Nephron progenitor cell (in vitro differentiated cells): ENCODE measurements at places on chromosomes 13 and 19.

- no peak for DNase-seq
These were observed 279.5 kb upstream of the PCDH20 start for GRCh38 chr13:61695147-61695546.

DNA sequence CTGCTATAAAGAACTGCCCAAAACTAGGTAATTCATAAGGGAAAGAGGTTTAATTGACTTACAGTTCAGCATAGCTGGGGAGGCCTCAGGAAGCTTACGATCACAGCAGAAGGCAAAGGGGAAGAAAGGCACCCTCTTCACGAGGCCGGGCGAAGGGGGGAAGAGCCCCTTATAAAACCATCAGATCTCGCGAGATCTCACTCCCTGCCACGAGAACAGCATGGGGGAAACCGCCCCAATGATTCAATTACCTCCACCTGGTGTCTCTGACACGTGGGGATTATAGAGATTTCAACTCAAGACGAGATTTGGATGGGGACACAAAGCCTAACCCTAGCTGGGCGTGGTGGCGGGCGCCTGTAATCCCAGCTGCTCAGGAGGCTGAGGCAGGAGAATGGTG, 42.8 kb downstream of the SLC6A16 start:
- no peak for DNase-seq

DNA sequence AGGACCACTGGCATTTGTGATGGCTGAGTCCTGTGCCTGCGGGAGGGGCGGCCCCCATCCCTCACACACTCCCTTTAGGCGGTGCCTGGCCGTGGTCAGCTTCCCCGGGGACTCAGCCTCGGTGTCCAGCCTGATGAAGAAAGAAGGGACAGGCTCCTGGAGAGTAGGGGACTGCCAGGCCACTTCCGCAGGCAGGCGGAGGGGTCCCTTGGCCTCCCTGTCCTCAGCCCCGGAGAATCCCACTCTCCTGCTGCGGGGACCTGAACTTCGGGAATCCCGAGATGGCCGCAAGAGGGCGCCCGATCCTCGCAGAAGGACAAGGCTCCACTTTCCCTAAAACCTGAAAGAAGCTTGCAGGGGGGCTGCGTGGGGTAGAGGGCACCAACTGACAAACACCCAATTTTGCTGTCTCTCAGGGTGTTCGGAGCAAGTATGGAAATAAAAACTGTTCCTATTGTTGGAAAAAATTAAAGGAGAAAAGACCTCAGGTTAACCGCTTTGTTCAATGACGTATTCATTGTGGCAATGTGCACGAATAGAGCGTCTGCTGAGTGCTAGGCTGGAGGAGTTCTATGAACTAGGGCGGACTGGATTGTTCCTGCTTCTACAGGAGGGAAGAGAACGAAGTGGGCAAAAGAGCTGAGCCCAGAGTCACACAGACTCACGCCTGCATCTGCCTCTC, 297.3 kb downstream of the ZNF536 start:
- peak; percentile 91 for DNase-seq

DNA sequence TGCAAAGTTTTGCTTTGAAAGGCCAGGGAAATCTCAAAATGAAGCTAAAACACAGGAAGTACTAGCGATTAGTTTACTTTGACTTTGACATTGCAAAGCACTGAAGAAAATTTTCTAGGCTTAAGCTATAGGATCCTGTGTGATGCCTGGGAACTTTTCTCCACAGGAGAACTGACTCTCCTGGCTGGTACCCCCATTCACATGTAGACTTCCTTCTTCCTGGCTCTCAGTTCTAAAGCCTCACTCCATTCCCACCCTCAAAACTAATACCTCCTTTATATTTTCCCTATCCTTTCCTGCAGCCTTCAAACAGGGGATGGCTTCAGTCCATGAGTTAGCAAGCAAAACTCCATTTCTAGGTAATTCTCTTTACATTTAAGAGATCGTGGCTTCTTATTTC, 189.5 kb downstream of the SLITRK1 start:
- no peak for DNase-seq

GRCh38 chr19:46950526-46951170, 69.0 kb upstream of the NPAS1 start:
- no peak for DNase-seq

GRCh38 chr13:45303026-45303425, 38.0 kb downstream of the TPT1 start:
- DNase-seq = no peak

- DNase-seq = no peak
These were observed 1.0 kb upstream of the PLK5 start for GRCh38 chr19:1522838-1523237.

DNA sequence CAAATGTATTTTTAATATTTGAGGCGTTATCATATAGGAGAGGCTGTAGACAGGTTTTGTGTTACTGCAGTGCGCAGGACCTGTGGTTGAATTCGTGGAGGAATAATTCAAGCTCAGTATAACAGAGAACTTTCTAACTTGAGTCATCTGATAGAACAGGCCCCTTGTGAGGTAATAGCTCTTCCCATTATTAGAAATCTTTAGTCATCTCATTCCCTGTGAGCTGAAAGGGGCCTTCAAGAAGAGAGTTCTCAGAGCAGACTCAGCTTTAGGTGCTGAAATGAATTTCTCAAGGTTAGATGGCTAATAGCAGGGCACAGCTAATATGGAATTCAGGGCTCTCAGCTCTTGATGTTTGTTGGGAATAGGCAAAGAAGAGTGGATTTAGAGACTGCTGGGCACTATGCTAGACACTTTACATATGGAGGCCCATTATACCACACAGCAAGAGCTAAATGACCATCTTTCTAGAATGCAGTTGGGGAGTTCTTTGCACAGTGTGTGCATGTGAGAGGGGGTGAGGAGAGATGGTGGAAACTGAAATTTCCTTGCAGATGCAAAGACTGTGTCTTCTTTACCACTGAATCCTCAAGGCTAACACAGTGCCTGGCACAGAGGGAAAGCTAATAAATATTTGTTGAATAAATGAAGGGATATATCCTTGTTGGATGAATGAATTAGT, 89.5 kb downstream of the DGKH start:
- no peak for DNase-seq

GRCh38 chr19:662207-662961, 630 bp downstream of the RNF126 start:
- peak; percentile 46 for DNase-seq

DNA sequence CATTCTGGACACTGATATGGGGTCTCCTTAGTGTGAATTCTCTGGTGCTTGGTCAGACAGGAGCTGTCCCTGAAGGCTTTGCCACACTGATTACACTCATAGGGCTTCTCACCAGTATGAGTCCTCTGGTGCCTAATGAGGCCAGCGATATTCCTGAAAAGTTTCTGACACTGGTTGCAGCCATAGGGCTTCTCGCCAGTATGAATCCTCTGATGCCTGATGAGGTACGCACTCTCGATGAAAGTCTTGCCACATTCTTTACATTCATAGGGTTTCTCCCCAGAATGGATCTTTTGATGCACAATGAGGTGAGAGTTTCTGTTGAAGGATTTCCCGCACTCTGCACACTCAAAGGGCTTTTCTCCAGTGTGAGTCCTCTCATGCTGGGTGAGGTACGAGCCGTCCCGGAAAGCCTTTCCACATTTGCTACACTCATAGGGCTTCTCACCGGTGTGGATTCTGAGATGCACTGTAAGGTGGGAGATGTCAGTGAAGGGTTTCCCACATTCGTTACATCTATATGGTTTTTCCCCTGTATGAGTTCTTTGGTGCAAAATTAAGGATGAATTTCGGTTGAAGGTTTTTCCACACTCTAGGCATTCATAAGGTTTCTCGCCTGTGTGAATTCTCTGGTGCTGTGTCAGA, 22.4 kb downstream of the ZNF329 start:
- no peak for DNase-seq

DNA sequence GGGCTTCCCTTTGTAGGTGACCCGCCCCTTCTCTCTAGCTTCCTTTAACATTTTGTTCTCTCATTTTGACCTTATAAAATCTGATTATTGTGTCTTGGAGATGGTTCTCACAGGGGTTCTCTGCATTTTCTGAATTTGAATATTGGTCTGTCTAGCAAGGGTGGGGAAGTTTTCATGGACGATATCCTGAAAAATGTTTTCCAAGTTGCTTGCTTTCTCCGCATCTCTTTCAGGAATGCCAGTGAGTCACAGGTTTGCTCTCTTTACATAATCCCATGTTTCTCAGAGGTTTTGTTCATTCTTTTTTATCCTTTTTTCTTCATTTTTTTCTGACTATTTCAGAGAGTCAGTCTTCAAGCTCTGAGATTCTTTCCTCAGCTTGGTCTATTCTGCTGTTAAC, 53.6 kb downstream of the POSTN start:
- DNase-seq = no peak

GRCh38 chr19:38722947-38723605, 21.2 kb downstream of the CAPN12 start:
- no peak for DNase-seq

- DNase-seq = no peak
These were observed 131.5 kb downstream of the IER2 start for GRCh38 chr19:13281567-13282291.

- no peak for DNase-seq
These were observed 45.3 kb upstream of the ZNF599 start for GRCh38 chr19:34818270-34818669.

DNA sequence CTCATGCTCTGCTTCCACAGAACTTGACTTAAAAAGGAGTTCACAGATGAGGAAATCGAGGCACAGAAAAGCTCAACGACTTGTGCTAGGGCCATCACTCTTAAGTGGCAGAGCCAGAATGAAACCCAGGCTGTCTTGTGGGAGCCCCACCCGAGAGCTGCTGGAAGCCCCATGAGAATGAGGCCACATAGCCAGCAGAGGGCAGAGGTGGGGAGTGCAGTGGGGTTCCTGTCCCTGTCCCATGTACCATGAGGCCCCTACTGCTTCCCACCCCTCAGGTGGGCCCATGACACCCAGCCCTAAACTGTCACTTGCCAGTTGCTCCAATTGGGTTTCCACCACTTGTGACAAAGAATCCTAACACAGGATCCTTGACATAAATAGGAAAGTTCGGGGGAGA, 175.9 kb downstream of the IRS2 start:
- peak; percentile 7 for DNase-seq

GRCh38 chr13:42355092-42355485, 83.1 kb downstream of the AKAP11 start:
- no peak for DNase-seq

- DNase-seq = peak; percentile 61
These were observed 814 bp downstream of the NBEA start for GRCh38 chr13:34942732-34943435.

- peak; percentile 52 for DNase-seq
These were observed 628 bp upstream of the ZNF813 start for GRCh38 chr19:53466726-53467484.

GRCh38 chr13:21124852-21125251, 51.5 kb downstream of the SKA3 start:
- peak; percentile 15 for DNase-seq

DNA sequence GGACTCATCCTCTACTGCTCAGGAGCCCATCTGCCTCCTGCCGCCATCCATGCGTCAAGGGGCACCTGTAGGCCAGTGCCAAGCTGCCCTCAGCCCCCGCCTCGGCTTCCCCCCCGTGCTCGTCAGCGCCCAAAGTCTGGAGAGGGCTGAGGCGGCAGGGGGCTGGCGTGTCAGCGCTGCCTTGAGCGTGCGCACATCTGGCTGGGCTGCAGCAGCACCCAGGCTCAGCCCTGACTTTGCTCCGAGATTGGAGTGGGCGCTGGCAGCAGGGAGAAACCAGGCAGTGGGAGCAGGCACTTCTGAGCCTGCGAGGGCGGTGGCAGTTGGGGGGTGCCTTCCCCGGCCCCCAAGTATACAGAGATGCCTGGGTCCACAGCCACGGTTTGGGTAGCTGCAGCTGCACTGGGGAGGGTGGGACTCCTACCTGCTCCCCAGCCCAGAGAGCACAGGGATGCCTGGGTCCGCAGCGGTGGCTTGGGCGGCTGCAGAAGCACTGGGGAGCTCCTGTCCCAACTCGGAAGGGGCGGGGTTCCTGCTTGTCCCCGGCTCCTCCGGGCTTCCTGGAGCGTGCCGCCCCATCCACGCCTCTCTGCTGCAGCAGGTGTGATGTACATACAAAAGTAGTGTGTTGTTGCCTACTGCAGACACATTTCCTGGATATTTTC, 44.8 kb upstream of the LPAR6 start:
- DNase-seq = no peak
